ENCODE measurements at places on chromosomes 11 and 22.

DNA sequence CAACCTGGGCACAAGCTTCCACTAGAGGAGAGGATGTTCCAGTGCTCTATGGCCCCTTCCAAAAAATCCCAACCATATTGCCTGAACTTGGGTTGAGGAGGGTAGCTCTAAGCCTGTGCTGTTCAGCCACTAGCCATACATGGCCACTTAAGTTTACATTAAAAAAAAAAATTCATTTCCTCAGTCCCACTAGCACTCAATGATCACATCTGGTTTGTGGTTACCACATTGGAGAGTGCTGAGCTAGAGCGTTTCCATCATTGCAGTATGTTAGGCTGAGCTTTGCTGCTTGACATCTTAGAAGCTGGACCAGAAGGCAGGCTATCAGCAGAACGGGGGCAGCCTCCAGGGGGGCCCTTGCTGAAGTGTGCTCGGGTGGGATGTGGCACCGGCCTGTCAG lies 43.5 kb upstream of the CYP2D6 start:
- H3K4me1 ChIP-seq = no peaks in the 10 kb centered on the region
- H3K27ac ChIP-seq = no peak overlapping the region
- no peak overlapping the region for H3K4me3 ChIP-seq
- no peaks in the 10 kb centered on the region for H3K27me3 ChIP-seq
- DNase-seq = no peak
- H3K36me3 ChIP-seq = peaks cover 3% of the 10 kb centered on the region

DNA sequence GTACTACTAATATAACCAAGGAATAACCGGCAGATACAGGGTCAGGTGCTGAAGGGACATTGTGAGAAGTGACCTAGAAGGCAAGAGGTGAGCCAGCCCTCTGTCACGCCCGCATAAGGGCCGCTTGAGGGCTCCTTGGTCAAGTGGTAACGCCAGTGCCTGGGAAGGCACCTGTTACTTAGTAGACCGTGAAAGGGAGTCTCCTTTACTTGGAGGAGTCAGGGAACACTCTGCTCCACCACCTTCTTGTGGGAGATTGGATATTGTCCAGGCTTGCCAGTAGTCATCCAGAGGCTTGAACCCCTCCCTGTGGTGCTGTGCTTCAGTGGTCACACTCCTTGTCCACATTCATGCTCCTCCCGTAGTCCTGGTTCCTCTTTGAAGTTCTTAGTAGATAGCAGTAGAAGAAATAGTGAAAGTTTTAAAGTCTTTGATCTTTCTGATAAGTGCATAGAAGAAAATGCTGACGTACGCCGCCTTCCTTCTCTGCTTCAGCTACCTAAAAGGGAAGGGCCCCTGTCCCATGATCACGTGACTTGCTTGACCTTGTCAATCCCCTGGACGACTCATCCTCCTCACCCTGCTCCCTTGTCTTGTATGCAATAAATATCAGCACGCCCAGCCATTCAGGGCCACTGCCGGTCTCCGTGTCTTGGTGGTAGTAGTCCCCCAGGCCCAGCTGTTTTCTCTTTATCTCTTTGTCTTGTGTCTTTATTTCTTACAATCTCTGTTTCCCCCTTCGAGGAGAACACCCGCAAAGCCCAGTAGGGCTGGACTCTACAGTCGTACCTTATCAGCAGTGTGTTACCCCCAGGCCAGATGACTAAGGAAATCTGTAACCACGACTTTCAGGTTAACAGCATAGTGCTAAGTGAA lies 6.1 kb downstream of the NUP50 start:
- no peak overlapping the region for H3K27ac ChIP-seq
- H3K4me1 ChIP-seq = peaks cover 7% of the 10 kb centered on the region
- H3K4me3 ChIP-seq = no peak overlapping the region

DNA sequence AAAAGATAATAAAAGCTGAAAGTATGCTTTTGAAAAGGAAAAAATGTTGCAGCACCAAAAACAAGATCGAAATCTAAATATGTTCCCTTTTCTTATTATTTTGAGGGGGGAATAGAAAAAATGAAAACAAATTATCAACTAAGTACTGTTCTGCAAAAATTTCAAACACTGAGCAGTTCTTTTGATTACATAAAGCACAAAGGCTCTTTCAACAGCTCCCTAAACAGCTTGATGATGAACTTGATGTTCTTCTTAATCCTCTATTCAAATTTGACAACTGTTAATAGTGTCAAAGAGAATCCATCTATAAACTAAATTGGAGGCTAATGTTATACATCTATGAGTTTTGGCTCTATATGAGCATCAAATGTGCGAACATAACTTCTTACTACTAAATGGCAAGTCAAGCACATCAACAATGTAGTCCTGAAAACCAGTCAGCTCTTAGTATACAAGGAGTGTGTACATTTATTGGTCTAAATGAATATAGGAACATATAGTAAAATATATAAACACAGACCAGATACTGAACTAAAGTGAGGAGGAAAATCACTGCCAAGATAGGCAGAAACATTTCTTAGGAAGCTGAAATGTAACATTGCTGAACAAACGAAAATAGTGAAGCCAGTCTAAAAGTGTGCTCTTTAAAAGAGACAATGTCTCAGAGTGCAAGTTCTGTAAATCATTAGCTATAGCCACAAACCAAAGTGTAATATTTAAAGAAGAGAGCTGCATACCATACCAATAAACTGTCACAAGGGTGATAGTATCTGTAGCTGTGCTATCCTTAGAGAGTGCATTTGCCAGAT lies 94.3 kb downstream of the SOX6 start:
- no peaks in the 10 kb centered on the region for H3K27me3 ChIP-seq
- H3K4me3 ChIP-seq = no peak overlapping the region
- H3K36me3 ChIP-seq = no peaks in the 10 kb centered on the region
- no peak overlapping the region for H3K27ac ChIP-seq
- no peak for DNase-seq

DNA sequence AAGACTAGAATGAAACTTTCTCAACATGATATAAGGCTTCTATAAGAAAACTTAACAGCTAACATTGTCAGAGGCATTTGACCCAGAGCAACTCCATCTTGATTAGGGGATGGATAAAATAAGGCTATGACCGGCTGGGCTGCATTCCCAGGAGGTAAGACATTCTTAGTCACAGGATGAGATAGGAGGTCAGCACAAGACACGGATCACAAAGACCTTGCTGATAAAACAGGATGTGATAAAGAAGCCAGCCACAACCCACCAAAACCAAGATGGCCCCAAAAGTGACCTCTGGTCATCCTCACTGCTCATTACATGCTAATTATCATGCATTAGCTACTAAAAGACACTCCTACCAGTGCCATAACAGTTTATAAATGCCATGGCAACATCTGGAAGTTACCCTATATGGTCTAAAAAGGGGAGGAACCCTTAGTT lies 135.2 kb downstream of the TTC28 start:
- H3K4me1 ChIP-seq = peaks cover 7% of the 10 kb centered on the region
- no peak overlapping the region for H3K4me3 ChIP-seq
- no peaks in the 10 kb centered on the region for H3K27me3 ChIP-seq
- no peaks in the 10 kb centered on the region for H3K36me3 ChIP-seq
- no peak for DNase-seq

DNA sequence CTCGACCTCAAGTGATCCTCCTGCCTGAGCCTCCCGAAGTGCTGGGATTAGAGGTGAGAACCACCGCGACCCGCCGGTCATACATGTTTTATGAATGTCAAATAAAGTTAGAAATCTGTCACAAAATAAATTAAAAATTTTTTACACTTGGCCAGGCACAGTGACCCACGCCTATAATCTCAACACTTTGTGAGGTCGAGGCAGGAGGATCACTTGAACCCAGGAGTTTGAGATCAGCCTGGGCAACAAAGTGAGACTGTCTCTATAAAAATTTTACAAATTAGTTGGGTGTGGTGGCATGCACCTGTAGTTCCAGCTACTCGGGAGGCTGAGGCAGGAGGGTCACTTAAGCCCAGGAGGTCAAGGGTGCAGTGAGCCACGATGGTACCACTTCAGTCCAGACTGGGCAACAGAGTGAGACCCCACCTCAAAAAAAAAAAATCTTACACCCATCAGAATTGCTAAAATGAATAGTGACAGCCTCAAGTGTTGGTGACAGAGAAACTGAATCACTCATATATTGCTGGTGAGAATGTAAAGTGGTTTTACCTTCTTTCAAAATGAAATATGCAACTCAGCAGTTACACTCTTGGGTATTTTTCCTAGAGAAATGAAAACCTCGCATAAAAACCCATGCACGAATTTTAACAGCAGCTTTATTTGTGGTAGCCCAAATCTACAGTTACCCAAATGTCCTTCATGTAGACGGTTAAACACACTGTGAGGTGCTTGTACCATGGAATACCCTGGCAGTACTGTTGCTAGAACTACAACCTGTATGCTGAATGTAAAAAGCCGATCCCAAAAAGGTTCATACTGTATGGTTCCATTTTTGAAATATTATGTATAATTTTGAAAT lies 55.4 kb downstream of the MED15 start:
- peaks cover 52% of the 10 kb centered on the region for H3K36me3 ChIP-seq
- H3K27ac ChIP-seq = no peak overlapping the region
- DNase-seq = no peak
- no peak overlapping the region for H3K4me3 ChIP-seq

DNA sequence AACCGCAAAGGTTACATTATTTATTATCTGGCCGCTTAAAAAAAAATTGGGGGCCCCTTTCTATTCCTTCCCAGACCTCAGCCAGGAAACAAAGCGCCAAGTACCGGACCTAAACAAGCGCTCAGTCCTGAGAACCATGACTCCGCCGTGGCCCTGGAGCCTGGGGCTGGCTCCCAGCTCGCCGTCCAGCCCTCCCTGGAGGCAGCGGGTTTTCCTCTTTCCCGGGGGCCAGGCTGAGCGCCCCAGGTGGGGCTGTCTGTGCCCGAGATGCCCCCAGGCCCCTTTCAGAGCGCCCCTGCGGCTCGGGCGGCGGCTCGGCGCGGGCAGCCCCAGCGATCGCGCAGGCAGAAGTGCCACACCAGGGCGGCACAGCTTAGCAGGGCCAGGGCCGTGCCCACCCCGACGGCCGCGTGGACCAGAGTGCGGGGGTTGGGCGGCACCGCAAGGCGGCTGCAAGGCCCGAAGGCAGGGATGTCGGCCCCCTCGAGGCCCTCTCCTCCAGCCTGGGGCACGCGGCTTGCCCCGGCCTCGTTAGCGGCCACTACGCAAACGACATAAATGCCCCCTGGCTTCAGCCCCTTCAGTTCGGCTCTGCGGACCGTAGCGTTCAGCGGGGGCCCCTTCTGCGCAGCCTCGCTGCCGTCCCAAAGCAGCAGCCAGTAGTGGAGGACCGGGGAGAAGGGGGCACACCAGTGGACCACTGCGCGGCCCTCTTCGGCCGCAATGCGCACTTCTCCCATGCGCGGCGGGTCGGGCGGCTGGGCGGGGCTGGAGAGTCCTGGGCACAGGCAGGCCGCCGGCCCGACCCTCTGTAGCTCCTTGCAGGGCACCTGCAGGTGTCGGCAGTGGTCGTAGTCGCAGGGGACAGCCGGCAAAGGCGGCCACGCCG lies 1.6 kb downstream of the LRRN4CL start:
- DNase-seq = peak; percentile 36
- no peaks in the 10 kb centered on the region for H3K27me3 ChIP-seq
- no peak overlapping the region for H3K27ac ChIP-seq
- no peak overlapping the region for H3K4me3 ChIP-seq
- H3K36me3 ChIP-seq = peaks cover 5% of the 10 kb centered on the region

DNA sequence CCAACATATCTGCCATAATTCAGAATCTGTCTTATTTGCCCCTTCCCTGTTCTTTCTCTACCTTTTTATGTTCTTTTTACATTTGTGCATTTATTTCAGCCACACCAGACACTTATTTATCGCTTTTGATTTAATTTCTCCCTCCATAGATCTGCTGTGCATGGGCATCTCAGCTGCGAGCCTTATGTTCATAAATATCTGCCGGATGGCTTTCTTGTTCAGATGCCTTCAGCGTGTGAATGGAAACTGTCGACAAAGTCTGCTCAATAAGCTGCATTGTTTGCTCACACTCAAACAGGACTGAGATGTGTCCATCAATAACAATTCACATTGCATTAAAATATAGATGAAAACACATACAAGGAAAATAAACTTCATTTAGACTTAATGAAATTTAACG lies 374.6 kb upstream of the FAT3 start:
- H3K27ac ChIP-seq = no peak overlapping the region
- no peaks in the 10 kb centered on the region for H3K36me3 ChIP-seq
- no peaks in the 10 kb centered on the region for H3K4me1 ChIP-seq
- no peaks in the 10 kb centered on the region for H3K27me3 ChIP-seq
- no peak overlapping the region for H3K4me3 ChIP-seq

DNA sequence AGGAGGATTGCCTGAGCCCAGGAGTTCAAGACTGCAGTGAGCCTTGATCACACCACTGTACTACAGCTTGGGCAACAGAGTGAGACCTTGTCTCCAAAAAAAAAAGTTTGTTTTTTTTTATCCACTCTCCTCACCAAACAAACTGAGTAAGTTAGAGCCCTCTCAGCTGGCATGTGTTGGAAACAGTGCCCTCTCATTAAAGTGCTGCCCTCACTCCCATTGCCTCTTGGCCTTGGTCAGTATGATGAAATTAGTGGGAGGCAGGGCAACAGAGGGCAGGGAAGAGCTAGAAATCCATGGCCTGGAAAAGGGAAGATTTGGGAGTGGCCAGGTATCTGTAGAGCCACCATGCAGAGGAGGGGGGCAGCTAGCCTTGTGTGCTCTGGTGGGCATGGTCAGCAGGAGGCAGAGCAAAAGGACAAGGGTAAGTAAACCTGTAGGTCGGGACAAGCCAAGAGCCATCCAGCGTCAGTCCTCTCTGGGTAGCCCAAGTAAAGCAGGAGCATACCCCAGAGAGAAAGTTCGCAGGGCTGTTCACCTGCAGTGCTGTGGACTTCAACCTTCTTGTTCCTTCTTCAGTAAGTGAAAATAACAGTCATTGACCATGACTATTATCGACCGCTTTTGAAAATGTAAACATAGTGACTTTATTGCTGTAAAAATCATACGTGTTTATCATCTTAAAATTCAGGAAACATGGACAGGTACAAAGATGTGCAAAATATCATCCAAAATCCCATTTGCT lies 28.2 kb downstream of the PIK3IP1 start:
- H3K4me3 ChIP-seq = no peak overlapping the region
- H3K27me3 ChIP-seq = no peaks in the 10 kb centered on the region

GRCh38 chr11:119533921-119534736 lies 111.2 kb upstream of the THY1 start:
- peak; percentile 81 for DNase-seq
- no peaks in the 10 kb centered on the region for H3K36me3 ChIP-seq
- no peaks in the 10 kb centered on the region for H3K4me1 ChIP-seq
- H3K27ac ChIP-seq = no peak overlapping the region
- peaks cover 19% of the 10 kb centered on the region for H3K27me3 ChIP-seq
- peak overlapping the region; percentile 14 for H3K4me3 ChIP-seq

GRCh38 chr11:27408246-27408800 lies 45.3 kb upstream of the CCDC34 start:
- DNase-seq = no peak
- no peaks in the 10 kb centered on the region for H3K36me3 ChIP-seq
- H3K27ac ChIP-seq = no peak overlapping the region
- no peaks in the 10 kb centered on the region for H3K27me3 ChIP-seq

- no peak overlapping the region for H3K4me3 ChIP-seq
- DNase-seq = no peak
- H3K36me3 ChIP-seq = no peaks in the 10 kb centered on the region
- H3K27ac ChIP-seq = no peak overlapping the region
- H3K27me3 ChIP-seq = no peaks in the 10 kb centered on the region
Measured at GRCh38 chr11:92794783-92795182, 174.7 kb upstream of the MTNR1B start.

All from SK-N-SH (cell line).